Stimulated activated CD8-positive, alpha-beta memory T cell treated with anti-CD3 and anti-CD28 coated beads, Interleukin-4, amount 100 ng/mL, for 1 hour (primary cell): ENCODE measurements at places on chromosomes 1 and 21.

- DNase-seq = no peak
These were observed 37.7 kb upstream of the ATG4C start for GRCh38 chr1:62746086-62746808.

GRCh38 chr1:215899901-215900300, 332.8 kb downstream of the KCTD3 start:
- no peak for DNase-seq

- DNase-seq = no peak
These were observed 57.1 kb downstream of the RNF187 start for GRCh38 chr1:228544021-228544850.

DNA sequence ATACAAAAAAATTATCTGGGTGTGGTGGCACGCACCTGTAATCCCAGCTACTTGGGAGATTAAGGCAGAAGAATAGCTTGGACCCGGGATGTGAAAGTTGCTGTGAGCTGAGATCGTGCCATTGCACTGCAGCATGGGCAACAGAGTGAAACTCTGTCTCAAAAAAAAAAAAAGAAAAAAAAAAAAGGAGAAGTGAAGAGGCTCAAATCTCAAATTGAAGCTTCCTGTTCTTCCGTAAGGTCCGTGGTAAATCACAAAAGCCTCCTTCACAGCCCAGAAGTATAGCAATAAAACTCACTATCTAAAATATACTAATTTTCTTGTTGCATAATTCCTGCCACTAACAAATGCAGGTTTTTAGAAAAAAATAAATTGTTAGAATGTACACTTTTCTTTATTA, 498.2 kb upstream of the BRINP3 start:
- DNase-seq = no peak

DNA sequence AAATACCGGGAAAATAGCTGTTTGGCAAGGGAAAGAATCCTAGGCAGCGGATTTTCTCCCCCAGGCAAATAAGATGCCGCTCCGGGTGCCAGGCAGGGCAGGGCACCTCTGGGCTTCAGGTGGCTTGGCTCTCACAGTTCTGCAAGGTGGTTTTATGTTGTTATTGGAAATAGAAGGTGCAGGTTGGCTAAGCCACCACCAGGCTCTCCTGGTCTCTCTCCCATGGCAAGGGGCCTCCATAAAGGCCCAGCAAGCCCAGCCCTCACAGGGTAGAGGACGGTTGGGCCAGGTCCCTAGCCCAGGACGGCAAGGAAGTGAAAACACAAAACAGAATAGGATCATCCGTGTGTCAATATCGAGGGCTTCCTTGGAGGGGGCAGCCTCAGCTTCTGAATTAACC, 37.6 kb upstream of the GPR153 start:
- DNase-seq = no peak

- no peak for DNase-seq
These were observed 8.3 kb downstream of the AHCTF1 start for GRCh38 chr1:246923482-246923881.

GRCh38 chr1:228358764-228359612, 47.6 kb downstream of the TRIM11 start:
- DNase-seq = no peak

DNA sequence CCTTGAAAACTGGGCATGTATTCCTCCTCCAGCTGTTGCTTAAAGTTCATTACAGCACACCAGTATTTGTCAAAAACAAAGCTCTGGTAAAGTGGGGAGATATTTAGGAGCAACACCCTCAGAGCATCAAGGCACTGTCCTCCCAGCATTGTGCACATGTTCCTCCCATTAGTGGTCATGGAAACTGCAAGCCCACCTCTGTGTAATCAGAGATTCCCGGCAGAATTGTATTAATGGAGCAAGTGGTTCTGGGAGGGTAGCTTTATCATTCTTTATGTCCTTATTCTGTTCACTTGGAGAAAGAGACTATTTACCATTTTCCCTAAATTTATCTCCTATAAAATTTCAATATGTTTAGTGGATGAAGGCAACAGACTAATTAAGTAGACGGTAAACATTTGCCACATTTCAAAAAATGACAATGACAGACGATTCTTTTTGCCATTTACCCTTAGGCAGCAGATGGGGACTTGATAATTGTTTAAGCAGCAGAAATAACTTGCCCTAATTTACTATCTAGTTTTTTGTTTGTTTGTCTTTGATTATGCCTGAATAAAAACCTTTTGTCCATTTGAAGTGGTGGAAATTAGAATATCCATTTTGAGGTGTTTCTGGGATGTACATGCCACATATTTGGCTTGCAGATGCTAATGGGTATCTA, 289.6 kb upstream of the ST6GALNAC5 start:
- DNase-seq = no peak

- DNase-seq = no peak
These were observed 58.3 kb downstream of the CHD5 start for GRCh38 chr1:6121651-6122370.

DNA sequence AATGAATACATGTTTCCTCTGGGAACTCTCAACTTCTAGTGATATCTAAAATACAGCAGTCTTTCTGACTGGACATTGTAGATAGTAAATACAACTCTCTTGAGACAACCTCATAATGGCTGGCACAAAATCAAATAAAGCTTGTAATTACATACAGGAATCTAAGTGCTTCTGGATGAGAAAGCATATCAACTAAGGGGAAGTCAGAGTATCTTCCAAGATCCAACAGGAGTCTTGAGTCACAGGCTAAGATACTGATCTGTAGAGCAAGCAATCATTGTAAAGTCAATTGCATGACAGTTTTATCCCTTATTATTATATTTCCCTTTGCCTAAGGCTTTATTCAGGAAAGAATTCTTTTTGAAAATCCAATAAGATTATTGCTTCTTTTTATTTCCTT, 249.9 kb downstream of the LRRIQ3 start:
- DNase-seq = no peak

DNA sequence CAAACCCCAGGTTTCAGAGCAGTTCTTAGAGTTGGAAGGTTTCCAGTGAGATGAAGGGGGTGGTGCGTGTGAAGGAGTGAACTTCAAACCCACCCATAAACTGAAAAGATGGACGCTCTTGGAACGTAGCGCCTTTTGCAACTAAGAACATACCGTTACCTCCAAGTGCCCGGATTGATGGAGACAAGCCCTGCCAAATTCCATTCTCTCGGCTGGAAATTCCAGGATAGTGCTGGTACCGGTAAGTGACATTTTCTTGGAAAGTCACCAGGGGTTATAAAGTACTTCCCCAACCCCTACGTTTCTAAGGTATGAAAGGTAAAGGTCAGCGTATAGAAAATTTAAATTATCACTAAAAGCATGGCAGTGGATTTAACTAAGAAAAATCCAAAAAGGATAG, 91.6 kb upstream of the CLDN14 start:
- no peak for DNase-seq

GRCh38 chr1:175757381-175758015, 14.1 kb upstream of the TNR start:
- no peak for DNase-seq

- no peak for DNase-seq
These were observed 257.0 kb downstream of the SIPA1L2 start for GRCh38 chr1:232372841-232373440.

GRCh38 chr1:111937147-111937725, 52.2 kb downstream of the KCND3 start:
- no peak for DNase-seq

- no peak for DNase-seq
These were observed 37.5 kb upstream of the NLRP3 start for GRCh38 chr1:247378334-247379073.

GRCh38 chr1:201180141-201180540, 10.5 kb upstream of the IGFN1 start:
- DNase-seq = no peak

DNA sequence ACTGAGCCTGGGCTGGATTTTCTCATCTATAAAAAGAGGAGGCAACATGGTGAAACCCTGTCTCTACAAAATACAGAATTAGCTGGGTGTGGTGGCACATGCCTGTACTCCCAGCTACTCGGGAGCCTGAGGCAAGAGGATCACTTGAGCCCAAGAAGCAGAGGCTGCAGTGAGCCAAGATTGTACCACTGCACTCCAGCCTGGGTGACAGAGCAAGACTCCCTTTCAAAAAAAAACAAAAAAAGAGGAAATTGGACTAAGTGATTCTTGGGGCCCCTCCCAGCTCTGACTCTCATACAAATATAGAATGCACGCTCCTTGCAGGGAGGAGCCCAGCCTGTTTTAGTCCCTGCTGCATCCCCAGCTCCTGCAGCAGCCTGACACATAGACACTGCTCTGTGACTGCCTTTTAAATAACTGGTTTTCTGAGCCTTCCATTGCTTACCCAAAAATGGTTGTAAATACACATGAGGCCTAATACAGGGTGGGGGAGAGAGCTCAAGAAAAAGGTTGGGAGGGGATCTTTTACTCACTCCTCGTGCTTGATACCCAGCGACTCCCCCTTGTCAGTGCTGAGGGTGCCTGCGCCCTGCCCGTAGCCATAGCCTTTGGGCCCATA, 17.2 kb downstream of the CSRP1 start:
- no peak for DNase-seq

DNA sequence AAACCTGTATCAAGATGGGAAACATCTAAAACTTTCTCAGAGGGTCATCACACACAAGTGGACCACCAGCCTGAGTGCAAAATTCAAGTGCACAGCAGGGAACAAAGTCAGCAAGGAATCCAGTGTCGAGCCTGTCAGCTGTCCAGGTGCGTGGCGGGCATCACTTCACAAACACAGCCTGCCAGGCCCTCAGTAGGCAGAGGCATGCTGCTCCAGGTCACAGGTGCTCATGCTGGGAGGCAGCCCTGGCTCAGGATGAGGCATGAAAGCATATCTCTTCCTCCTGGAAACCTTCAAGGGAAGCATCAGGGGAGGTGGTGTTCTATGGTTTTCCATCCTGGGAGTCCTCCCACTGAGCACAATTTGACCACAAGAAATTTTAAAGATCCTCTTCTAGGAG, 6.3 kb downstream of the CD2 start:
- no peak for DNase-seq

DNA sequence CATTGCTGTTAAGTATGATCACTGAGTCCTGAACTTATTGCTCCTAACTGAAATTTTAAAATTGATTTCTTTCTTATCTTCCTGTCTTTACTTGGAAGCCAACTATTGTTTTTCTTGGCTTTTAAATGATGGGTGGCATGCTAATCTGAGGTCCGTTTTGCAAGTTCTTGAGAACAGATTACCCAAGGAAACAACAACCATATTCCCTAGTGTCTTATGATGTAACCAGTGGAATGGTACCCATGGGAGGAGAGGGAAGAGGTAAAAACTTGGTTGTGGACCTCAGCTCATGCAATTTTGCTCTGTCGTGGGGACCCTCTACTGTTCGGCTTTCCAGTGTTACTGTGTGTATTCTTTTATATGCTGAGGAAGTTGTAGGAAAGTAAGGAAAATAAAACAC, 454.8 kb upstream of the ADAMTS5 start:
- no peak for DNase-seq

DNA sequence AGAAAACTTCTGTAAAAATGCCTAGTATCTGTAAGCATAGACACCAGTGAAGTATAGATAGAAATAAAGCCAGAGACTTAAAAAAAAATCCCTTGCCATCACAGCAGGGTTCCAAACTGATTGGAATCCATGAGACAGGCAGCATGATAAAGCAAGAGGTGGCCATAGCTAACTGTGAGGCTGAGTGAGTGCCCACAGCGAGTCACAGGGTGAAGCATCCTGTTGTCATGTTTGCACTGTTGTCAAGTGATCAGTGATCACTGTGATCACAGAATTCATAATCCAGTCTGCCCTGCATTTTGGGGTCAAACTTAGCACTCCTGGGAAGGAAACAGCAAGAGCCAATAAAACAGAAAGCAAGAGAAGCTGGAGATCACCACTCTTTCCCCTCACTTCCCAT, 33.3 kb downstream of the LRRC8B start:
- DNase-seq = no peak

DNA sequence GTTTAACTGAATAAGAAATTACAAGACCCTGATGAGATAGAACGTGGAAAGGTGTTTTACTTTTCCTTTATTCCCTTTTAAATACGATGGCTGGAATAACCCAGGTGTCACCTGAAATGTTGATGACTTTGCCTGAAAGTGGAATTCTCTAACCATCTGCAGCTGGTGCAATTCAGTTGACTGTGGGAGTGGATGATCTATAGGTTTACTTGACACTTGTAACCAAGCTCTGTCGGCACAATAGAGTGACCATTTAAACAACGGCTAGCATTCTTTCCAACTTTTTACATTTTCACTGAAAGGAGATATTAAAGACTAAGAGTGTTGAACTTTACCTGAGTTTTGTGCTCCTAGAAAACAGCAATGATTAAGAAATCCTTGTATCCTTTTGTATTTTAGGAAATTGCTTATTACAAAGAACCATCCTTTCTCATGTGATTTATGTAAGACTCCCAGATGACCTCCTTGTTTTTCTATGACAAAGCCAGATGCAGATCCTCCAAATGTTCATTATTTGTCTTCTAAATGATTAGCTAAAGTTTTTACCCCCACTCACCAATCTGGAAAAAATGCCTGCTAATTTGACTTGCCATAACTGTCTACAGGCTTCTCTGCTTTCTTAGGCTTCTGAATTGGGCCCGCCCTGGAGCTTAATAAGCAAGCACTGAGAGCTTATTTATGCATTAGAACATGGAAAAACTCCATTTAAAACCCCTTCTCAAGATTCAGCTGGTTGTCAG, 129.5 kb upstream of the LRRC7 start:
- DNase-seq = no peak

DNA sequence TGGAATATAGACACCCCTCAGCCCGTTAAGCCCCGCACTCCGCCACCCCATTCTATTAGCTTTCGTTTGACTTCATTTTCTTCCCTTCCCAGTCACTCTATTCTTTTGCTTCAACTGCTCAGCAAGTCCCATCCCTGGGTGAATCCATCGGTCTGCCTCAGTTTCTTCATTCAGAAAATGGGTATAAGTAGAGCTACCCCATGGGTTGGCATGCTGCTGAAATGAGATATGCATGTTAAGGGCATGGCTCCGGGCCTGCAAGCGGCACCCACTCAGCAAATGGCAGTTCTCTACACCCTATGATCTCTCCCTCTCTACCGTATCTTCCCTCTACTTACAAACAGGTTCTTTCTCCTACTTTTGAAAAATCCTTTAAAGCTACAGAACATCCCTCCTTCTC, 87.8 kb upstream of the IRF2BP2 start:
- DNase-seq = no peak

DNA sequence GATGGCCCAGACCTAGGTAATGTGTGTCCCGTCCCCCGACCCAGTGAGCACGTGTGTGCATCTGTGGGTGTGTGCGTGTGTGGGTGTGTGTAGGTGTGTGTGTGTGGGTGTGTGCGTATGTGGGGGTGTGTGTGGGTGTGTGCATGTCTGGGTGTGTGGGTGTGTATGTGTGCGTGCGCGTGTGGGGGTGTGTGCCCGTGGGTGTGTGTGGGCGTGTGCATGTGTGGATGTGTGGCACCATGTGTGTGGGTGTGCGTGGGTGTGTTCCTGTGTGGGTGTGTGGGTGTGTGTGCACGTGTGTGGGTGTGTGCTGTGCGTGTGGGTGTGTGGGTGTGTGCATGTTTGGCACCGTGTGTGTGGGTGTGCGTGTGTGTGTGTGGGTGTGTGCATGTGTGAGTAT, 309.5 kb downstream of the KIF26B start:
- DNase-seq = no peak

- DNase-seq = no peak
These were observed at the start of gene SLC2A5 for GRCh38 chr1:9069326-9070100. Gene SLC2A5, minus strand, starts transcription at chr1:9069635. Its CDS starts 99 bp downstream, at chr1:9069536.

GRCh38 chr1:203075236-203076030, 10.4 kb downstream of the MYOG start:
- DNase-seq = no peak
